ENCODE measurements at places on chromosomes 6 and 20. TPM values are rescaled to one million over a fixed set of nuclear protein-coding genes. Genes with fewer than 3 reads are reported as not detected.

The SLC16A10 gene
- total RNA-seq: 16.9 TPM

DNA sequence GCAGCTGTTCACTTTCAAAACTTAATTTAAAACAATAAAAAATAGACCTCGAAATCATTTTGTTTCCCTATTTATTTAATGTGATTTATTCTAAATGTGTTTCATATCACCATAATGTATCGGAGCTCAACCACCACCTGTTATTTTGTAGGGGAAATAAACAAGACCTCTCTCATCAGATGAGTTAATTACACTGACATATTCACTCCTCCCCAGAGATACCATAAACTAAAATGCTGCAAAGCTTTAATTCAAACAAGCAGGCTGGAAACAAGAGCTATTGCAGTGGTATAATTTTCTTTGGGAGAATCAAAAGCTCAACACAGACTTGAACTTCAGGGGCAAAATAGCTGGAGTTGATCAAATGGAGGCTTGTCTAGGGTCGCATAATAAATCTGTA lies 303.5 kb upstream of the TSHZ2 start:
- no peak overlapping the region for H3K4me3 ChIP-seq
- no peaks in the 10 kb centered on the region for H3K27me3 ChIP-seq
- no peak overlapping the region for H3K27ac ChIP-seq
- no peaks in the 10 kb centered on the region for H3K36me3 ChIP-seq
- no peak for DNase-seq

DNA sequence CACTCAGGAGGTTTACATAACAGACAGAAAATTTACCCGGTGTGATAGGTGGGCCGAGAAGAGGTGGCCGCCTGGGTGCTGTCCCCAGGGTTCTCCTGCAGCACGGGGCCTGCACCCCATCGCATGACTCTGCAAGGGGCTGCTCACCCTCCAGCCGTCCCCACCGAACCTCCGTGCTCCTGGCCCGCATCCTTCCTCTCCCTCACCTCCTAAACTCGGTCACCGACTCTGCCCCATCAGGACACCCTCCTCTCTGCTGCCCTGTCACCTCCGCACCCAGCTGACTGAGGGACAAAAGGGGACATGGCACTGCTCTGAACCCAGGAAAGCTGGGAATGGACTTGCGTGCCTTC lies 147.6 kb downstream of the SYNDIG1 start:
- DNase-seq: no peak
- no peaks in the 10 kb centered on the region for H3K27me3 ChIP-seq
- H3K36me3 ChIP-seq: no peaks in the 10 kb centered on the region
- H3K4me1 ChIP-seq: no peaks in the 10 kb centered on the region
- no peak overlapping the region for H3K27ac ChIP-seq

GRCh38 chr20:44683263-44684046 lies 31.7 kb upstream of the CCN5 start:
- H3K27ac ChIP-seq: no peak overlapping the region
- H3K4me1 ChIP-seq: peaks cover 10% of the 10 kb centered on the region
- no peaks in the 10 kb centered on the region for H3K36me3 ChIP-seq

The LY6G6C gene
- 0.39 TPM for total RNA-seq

DNA sequence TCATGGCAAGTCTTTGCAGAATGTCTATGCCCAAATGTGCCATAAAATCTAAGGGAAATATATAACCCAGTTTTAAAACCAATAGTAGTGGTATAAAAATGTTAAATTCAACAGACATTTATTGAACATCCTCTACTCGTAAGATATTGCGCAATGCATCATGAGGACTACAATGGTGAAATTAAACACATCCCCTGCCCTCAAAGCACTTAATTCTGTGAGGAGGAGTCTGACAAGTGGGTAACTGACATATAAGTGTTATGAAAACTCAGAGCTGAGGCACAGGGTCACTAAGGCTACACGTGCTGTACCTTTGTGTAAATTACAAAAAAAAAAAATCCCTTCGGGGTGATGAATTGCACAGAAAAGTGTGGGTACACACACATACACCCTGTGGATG lies 6.2 kb downstream of the PKHD1 start:
- H3K27me3 ChIP-seq: no peaks in the 10 kb centered on the region
- H3K36me3 ChIP-seq: no peaks in the 10 kb centered on the region
- no peak for DNase-seq
- H3K27ac ChIP-seq: no peak overlapping the region
- no peaks in the 10 kb centered on the region for H3K4me1 ChIP-seq

GRCh38 chr6:15357782-15358181 lies 111.9 kb downstream of the JARID2 start:
- no peaks in the 10 kb centered on the region for H3K4me1 ChIP-seq
- H3K27me3 ChIP-seq: no peaks in the 10 kb centered on the region
- no peaks in the 10 kb centered on the region for H3K36me3 ChIP-seq
- H3K4me3 ChIP-seq: no peak overlapping the region
- no peak overlapping the region for H3K27ac ChIP-seq
- DNase-seq: no peak
